Motor neuron (in vitro differentiated cells): ENCODE measurements at places on chromosomes 5 and 9.

DNA sequence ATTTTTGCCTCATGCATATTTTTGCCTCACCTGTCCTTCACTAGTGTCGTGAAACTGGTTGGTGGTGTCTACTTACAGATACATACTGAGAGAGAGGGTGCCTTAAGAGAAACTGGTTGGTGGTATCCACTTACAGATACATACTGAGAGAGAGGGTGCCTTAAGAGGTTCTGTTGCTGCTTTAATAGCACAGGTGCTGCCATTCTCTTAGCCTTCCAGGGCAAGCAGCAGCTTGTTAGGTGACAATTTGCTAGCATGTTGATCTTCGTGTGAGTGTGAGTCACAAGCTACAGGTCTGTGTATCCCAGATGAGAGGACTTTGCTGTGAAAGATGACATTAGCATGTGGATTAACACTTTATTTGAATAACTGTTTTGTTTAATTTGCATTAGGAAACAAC, 1.4 kb downstream of the PTTG1 start:
- peak; percentile 2 for ATAC-seq

GRCh38 chr9:78011049-78011448, 20.6 kb downstream of the GNAQ start:
- ATAC-seq = no peak

DNA sequence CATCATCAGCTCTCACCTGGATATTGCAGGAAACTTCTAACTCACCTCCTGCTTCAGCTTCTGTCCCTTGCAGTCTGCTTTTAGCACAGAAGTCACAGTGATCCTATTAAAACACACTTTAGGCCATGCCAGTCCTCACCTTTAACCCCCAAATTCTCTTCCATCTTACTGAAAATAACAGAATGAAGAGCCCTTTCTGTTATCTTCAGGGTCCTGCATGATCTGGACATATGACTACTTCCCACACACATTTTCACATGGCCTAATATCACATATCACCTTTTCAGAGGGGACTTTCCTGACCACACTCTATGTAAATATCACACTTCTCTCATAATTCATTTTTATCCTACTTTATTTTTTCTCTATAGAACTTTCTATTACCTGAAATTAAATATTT, 550.6 kb upstream of the CLINT1 start:
- ATAC-seq = no peak

GRCh38 chr9:119283078-119283794, 86.0 kb downstream of the BRINP1 start:
- peak; percentile 67 for ATAC-seq

DNA sequence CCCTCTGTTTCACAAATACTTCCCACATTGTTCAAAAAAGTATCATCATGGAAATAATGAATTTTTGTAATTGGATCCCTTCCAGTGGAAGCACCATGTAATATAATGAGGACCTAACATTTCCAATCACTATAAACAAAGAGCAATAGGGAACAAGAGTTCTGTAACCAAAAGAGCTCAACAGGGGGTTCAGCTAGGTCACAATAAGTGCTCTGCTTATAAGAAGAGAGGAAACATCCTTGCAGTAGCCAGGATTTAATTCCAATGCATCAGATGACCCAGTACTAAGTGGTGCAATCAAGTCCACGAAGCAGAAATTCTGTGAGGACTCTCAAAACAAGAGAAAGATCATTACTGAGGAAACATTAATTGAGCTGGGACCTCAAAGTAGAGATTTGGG, 5.9 kb downstream of the SERINC5 start:
- ATAC-seq = no peak

DNA sequence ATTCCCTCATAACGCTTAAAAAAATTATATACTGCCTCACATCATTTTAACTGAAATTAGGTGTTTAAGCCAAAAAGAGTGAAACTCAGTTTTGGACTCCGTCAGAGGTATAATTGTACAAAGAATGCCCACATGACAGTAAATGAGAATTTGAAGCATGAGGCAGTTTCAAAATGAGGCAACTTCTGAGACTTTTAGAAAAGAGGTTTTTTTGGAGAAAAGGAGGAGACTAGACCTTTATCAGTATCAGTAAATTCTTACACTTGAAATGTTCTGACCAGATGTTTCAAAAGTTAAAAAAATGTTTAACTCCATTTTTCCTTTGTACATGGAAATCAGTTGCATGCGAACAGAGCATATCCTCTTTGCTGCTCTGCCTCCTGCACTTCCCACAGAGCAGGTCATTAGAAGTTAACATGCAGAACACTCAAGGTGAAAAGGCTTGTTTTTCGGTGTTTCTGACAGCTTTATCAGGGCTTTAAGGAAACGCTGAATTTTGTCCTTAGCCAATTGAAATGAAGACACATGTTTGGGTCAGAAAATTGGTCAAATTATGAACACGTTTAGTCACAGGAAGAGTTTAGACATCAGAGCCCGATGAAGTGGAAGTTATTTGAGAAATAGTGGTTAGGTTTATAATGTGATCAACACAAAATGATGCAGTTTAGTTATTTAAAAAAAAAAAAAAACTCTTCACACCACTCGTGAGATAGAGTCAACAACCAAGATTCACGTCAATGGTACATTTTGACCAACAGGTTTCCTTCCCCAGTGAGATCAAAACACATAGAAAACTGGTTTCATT, 59.5 kb downstream of the PIK3R1 start:
- no peak for ATAC-seq

- ATAC-seq = no peak
These were observed 375.0 kb upstream of the RGMB start for GRCh38 chr5:98398465-98398864.

- ATAC-seq = peak; percentile 64
These were observed 65.3 kb downstream of the CSNK1A1 start for GRCh38 chr5:149485655-149486615.

- ATAC-seq = peak; percentile 34
These were observed 25.5 kb downstream of the ESM1 start for GRCh38 chr5:54959673-54960418.

DNA sequence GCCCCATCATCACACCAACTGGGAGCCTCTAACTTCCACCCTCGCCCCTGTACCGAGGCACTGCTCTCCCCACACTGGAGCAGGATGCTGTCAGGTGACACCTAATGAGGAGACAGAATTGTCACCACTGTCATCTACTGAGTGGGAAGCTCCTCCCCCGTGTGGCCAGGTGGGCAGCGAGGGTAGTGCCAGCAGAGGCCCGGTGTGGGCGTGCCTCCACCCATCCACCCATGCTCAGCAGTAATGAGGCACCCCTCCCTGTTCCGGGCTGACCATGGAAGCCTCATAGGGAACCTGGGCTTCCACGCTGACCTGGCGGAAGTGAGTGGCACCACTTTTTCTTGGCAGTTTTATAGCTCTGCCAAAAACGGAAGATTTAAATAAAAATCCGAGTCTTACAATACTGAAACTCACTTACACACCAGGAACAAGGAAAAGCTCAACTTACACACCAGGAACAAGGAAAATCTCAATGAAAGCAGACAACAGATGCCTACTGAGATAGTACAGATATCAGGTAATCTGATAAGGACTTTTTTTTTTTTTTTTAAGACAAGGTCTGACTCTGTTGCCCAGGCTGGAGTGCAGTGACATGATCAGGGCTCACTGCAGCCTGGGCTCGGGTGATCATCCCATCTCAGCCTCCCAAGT, 30.6 kb upstream of the ASS1 start:
- no peak for ATAC-seq

DNA sequence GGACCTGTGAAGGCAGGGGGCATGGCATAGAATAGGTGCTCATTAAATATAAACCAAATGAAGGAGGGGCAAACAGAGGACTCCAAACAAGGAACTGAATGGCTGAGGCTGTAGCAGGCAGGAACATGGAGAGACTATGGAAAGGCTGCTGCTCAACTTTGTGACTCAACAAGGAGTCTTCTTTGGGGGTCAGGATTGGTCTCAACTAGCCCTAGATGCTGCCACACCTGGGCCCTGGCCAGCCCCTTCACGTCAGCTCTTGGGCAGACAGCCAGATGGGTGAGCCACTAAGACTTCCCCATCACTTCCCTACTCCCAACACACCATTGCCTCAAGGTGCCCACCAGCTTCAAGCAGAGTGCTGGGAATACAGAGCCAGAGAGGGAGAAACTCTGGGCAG, 11.0 kb downstream of the RPP25L start:
- no peak for ATAC-seq

GRCh38 chr5:16291894-16292293, 112.3 kb upstream of the MARCHF11 start:
- no peak for ATAC-seq

- no peak for ATAC-seq
These were observed 101.6 kb downstream of the SLC25A46 start for GRCh38 chr5:110840347-110840960.

DNA sequence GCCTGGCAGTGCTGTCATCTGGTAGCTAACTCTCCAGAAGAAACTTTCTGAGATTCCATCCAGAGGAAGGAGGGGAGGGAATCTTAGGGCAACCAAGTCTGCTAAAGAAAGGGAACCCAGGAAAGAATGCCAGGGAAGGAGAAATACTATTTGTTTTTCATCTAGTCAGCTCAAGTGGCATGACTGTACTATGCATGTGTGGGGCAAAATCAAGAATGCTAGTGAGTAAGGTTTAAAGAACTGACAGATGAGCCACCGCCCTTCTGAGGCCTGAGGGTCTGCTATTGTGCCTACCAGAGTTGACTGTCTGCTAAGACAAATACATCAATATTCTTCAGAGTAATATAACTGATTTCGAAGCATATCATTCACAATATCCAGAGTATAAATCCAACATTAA, 204.2 kb downstream of the SLC12A2 start:
- ATAC-seq = no peak

- no peak for ATAC-seq
These were observed 111.1 kb upstream of the MVB12B start for GRCh38 chr9:126215486-126215885.

DNA sequence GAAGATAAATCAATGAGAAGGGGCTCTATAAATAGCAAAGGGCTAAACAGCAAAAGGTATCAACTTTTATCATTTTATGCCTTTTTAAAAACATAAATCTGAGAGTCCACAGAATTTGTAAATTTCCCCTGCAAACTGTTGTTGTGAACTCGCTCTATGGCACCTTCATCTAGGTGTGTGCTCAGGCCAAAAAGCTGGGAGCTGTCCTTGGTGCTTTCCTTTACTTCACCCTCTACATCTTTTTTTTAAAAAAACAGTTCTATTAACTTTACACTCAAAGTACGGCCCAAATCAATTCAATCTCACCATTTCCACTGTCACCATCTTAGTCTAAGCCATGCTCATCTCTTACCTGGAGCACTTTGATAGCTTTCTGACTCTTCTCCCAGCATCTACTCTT, 108.2 kb upstream of the GPR151 start:
- ATAC-seq = no peak
